Memory B cell (primary cell): ENCODE measurements at places on chromosomes 3 and 15.

GRCh38 chr15:60002528-60003218 is 1.4 kb upstream of the FOXB1 start:
- H3K36me3 ChIP-seq = peaks cover 6% of the 10 kb centered on the region
- no peak overlapping the region for H3K4me3 ChIP-seq
- no peak for DNase-seq
- H3K4me1 ChIP-seq = peaks cover 15% of the 10 kb centered on the region

- H3K27me3 ChIP-seq = peaks cover 3% of the 10 kb centered on the region
- H3K27ac ChIP-seq = no peak overlapping the region
- no peak for DNase-seq
- no peak overlapping the region for H3K4me3 ChIP-seq
- H3K4me1 ChIP-seq = peaks cover 4% of the 10 kb centered on the region
Measured at GRCh38 chr15:70748281-70748747, 15.0 kb downstream of the UACA start.

DNA sequence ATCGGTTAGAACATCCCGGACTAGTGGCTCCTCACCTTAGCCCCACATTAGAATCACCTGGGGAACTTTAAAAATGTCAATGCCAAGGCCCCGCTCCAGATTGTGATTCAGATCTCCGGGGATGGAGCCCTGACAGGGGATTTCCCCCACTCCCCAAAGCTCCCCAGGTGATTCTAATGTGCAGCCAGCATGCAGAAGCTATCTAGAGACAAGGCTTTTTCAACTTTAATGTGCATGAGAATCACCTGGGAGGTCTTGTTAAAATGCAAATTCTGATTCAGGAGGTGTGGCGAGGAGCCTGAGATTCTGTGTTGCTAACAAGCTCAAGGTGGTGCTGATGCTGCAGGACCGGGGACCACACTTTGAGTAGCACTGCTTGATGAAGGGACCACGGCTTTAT is 156.7 kb downstream of the RAB11A start:
- H3K36me3 ChIP-seq = no peaks in the 10 kb centered on the region
- H3K27me3 ChIP-seq = peaks cover 18% of the 10 kb centered on the region
- H3K27ac ChIP-seq = no peak overlapping the region
- DNase-seq = no peak

GRCh38 chr3:125585595-125586223 is 9.6 kb downstream of the OSBPL11 start:
- H3K4me1 ChIP-seq = peaks cover 10% of the 10 kb centered on the region
- no peak overlapping the region for H3K27ac ChIP-seq
- DNase-seq = no peak
- no peak overlapping the region for H3K4me3 ChIP-seq

GRCh38 chr3:185929192-185930151 is 8.3 kb downstream of the TRA2B start:
- peak overlapping the region; percentile 46 for H3K27ac ChIP-seq
- DNase-seq = no peak
- peak overlapping the region; percentile 73 for H3K4me3 ChIP-seq
- no peaks in the 10 kb centered on the region for H3K27me3 ChIP-seq
- H3K36me3 ChIP-seq = peaks cover 24% of the 10 kb centered on the region

- H3K27me3 ChIP-seq = peaks cover 8% of the 10 kb centered on the region
- H3K4me3 ChIP-seq = no peak overlapping the region
- no peaks in the 10 kb centered on the region for H3K4me1 ChIP-seq
- DNase-seq = no peak
- H3K27ac ChIP-seq = no peak overlapping the region
- no peaks in the 10 kb centered on the region for H3K36me3 ChIP-seq
Measured at GRCh38 chr15:60970246-60971170, 258.6 kb downstream of the RORA start.

DNA sequence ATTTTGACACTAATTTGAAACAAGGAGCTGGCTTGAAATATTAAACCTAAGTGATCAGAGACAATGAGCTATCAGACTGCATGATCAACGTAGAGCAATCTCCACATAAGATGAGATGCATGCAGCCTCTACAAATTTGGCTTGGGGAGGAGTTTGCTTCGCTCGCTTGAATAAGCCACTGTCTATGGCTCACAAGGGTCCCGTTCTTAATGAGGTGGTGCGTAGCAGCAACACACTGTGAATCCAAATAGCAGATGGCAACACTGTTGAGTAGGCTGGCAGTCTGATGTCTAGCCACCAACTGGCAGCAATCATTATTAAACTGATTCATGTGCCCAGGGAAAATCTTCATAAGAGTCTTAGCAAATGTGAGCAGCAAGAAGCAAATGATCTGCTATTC is 125.4 kb upstream of the CCDC54 start:
- no peaks in the 10 kb centered on the region for H3K4me1 ChIP-seq
- H3K27me3 ChIP-seq = no peaks in the 10 kb centered on the region
- peaks cover 6% of the 10 kb centered on the region for H3K36me3 ChIP-seq
- H3K4me3 ChIP-seq = no peak overlapping the region
- no peak for DNase-seq
- no peak overlapping the region for H3K27ac ChIP-seq

DNA sequence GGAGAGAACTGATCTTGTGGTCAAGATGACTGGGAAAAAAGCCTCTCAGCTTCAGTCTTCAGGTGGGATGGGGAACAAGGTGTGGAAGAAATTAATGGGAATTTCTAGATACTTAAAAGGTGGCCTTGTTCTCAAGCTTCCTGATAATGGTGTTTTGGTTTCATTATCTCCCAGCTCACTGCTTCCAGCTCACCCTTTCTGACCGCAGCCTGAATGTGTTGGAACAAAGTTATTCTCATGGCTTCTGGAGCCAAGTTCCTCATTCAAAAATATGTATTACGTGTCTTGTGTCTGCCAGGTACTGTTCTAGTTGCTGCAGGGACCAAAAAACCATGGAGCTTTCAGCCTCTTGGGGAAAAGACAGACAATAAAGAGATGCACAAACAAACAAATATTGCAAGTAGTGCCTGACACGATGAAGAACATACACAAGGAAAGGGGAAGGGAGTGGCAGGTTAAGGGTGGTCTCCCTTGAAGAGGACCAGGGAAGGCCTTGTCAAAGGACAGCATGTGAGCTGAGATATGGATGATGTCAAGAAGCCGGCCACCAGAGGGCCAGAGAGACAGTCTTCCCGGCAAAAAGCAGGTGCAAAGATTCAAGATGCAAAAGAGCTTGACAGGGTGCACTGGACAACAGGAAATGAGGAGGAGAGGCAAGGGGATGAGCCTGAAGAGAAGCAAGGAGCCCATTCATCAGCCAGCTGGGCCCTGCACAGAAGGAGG is 35.5 kb downstream of the ARRDC4 start:
- H3K4me1 ChIP-seq = peaks cover 4% of the 10 kb centered on the region
- DNase-seq = no peak
- no peak overlapping the region for H3K4me3 ChIP-seq
- no peaks in the 10 kb centered on the region for H3K36me3 ChIP-seq
- H3K27ac ChIP-seq = no peak overlapping the region

- no peaks in the 10 kb centered on the region for H3K27me3 ChIP-seq
- H3K4me3 ChIP-seq = no peak overlapping the region
- no peaks in the 10 kb centered on the region for H3K4me1 ChIP-seq
- DNase-seq = no peak
- no peak overlapping the region for H3K27ac ChIP-seq
- H3K36me3 ChIP-seq = peaks cover 47% of the 10 kb centered on the region
Measured at GRCh38 chr3:172379372-172379771, 68.9 kb downstream of the GHSR start.

- no peak for DNase-seq
- H3K4me1 ChIP-seq = peaks cover 40% of the 10 kb centered on the region
- no peak overlapping the region for H3K27ac ChIP-seq
- H3K27me3 ChIP-seq = no peaks in the 10 kb centered on the region
- no peak overlapping the region for H3K4me3 ChIP-seq
- peaks cover 28% of the 10 kb centered on the region for H3K36me3 ChIP-seq
Measured at GRCh38 chr15:68285259-68285980, 7.9 kb downstream of the FEM1B start.

DNA sequence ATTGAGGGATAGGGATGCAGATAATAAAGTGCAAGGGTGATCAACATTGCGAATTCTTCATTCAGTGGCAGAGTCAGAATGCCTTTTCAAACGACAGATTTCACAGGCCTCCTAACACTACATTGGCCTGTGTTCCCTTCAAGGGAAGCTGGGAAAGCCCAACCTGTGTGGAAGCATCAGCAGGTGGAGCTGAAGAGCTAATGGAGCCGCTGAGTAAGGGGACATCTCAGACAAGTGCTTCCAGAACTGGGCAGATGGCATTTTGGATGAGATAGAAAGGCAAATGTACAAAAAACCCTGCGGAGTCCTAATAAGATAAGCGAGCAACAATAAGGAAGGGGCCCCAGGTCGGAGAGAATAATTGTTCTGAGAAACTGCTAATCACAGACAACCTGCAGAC is 8.5 kb upstream of the SLC24A5 start:
- DNase-seq = no peak
- H3K27ac ChIP-seq = no peak overlapping the region
- no peaks in the 10 kb centered on the region for H3K36me3 ChIP-seq
- no peak overlapping the region for H3K4me3 ChIP-seq
- H3K27me3 ChIP-seq = peaks cover 14% of the 10 kb centered on the region
- no peaks in the 10 kb centered on the region for H3K4me1 ChIP-seq

GRCh38 chr3:45986303-45986982 is 9.2 kb downstream of the FYCO1 start:
- DNase-seq = no peak
- H3K4me1 ChIP-seq = peaks cover 19% of the 10 kb centered on the region
- H3K27ac ChIP-seq = peak overlapping the region; percentile 43
- H3K4me3 ChIP-seq = no peak overlapping the region
- H3K27me3 ChIP-seq = no peaks in the 10 kb centered on the region
- peaks cover 2% of the 10 kb centered on the region for H3K36me3 ChIP-seq

- H3K27me3 ChIP-seq = peaks cover 13% of the 10 kb centered on the region
- H3K36me3 ChIP-seq = no peaks in the 10 kb centered on the region
- no peak overlapping the region for H3K27ac ChIP-seq
- no peaks in the 10 kb centered on the region for H3K4me1 ChIP-seq
- H3K4me3 ChIP-seq = no peak overlapping the region
- no peak for DNase-seq
Measured at GRCh38 chr3:124221422-124221821, 229.5 kb upstream of the ROPN1 start.

DNA sequence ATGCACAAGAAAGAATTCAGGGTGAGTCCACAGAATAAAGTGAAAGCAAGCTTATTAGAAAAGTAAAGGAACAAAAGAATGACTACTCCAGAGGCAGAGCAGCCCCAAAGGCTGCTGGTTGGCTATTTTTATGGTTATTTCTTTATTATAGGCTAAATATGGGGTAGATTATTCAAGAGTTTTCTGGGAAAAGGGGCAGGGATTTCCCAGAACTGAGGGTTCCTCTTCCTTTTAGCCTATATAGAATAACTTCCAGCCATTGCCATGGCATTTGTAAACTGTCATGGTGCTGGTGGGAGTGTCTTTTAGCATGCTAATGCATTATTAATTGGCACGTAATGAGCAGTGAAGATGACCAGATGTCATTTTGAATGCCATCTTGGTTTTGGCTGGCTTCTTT is 13.6 kb downstream of the GLDN start:
- no peak for DNase-seq
- no peak overlapping the region for H3K4me3 ChIP-seq
- no peaks in the 10 kb centered on the region for H3K36me3 ChIP-seq
- H3K27me3 ChIP-seq = peaks cover 9% of the 10 kb centered on the region
- H3K4me1 ChIP-seq = peaks cover 2% of the 10 kb centered on the region

DNA sequence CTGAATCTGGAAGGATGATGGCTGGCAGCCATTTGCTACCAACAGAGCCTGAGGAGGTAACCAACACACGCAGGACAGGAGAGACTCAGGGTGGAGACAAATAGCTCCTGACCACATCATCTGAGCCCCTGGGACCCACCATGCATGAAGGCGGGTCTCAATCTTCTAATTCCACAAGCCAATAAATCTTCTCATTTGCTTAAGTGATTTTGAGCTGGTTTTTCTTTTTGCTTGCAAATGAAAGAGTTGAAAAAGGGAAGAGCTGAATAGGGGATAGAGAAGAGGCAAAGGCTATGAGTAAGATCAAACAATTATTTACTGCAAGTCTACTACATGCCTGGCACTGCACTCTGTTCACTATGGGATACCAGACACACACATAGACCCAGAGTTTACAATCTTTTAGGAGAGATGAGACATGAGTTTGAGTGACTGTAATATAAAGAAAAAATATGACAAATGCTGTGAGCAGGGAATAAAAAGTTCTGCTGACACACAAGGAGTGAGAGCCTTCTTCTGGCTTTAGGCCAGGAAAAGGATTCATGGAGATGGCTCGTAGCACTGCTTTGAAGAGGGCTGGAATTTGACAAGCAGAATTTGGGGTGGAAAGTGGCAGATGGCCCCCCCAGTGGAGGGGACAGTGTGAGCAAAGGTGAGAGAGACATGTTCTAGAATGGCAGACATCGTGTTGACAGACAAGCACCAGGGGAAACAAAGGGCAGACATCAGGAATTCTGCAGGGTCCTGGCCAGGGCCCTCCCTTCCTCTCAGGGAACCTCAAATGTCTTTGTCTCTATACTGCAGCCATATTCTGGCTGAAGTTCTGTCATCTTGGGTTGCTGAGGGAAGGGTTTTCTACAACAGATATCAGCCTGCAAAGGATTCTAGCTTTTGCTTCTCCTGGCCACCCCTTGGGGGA is 69.8 kb upstream of the WNT5A start:
- H3K27ac ChIP-seq = no peak overlapping the region
- H3K36me3 ChIP-seq = no peaks in the 10 kb centered on the region
- H3K4me1 ChIP-seq = no peaks in the 10 kb centered on the region
- no peak overlapping the region for H3K4me3 ChIP-seq
- H3K27me3 ChIP-seq = peaks cover 2% of the 10 kb centered on the region

GRCh38 chr3:106231086-106231485 is 362.3 kb upstream of the CBLB start:
- H3K4me3 ChIP-seq = no peak overlapping the region
- peaks cover 4% of the 10 kb centered on the region for H3K4me1 ChIP-seq
- no peak overlapping the region for H3K27ac ChIP-seq
- peaks cover 5% of the 10 kb centered on the region for H3K36me3 ChIP-seq
- no peak for DNase-seq

- H3K27ac ChIP-seq = no peak overlapping the region
- no peak for DNase-seq
- H3K4me3 ChIP-seq = no peak overlapping the region
Measured at GRCh38 chr3:71951361-71951760, 166.4 kb upstream of the PROK2 start.

DNA sequence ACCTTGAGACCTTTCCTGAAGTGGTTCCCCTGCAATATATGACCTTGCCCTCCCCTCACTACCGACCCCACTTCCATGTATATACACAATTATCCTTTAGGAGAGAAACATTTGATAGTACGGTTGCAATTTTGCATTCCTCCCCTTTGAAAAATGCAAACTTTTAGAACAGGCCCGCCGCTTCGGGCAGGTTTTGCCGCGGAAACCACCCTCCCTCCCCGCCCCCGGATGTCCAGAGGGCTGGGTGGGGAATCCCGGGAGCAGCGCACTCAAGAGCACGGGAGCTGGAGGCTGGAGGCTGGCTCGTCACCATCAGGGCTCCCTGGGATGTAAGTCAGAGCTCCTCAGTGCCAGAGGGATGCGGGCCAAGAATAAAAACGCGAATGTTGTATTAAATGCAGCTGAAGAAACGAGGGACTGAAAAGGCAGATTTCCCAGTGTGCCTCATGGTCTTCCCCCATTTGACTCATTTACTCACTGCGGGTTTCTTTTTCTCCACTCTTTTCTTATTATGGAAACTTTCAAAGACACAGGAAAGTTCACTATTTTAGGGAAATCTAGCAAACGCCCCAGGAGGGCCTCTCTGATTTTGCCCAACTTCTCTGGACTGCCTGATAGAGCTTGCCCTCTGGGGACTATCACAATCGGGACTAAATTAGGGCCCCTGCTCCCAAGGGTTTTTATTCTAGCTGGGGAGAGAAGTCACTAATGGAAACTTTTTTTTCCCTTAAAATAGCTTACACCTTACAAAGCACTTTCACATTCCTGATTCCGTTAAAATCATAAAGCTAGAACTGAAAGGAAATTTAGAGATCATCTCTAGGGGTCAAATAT is 2.9 kb upstream of the USP3 start:
- peak overlapping the region; percentile 71 for H3K4me3 ChIP-seq
- DNase-seq = no peak
- H3K36me3 ChIP-seq = no peaks in the 10 kb centered on the region
- H3K4me1 ChIP-seq = peaks cover 40% of the 10 kb centered on the region
- no peaks in the 10 kb centered on the region for H3K27me3 ChIP-seq
